ENCODE measurements at places on chromosomes 5 and 9.

DNA sequence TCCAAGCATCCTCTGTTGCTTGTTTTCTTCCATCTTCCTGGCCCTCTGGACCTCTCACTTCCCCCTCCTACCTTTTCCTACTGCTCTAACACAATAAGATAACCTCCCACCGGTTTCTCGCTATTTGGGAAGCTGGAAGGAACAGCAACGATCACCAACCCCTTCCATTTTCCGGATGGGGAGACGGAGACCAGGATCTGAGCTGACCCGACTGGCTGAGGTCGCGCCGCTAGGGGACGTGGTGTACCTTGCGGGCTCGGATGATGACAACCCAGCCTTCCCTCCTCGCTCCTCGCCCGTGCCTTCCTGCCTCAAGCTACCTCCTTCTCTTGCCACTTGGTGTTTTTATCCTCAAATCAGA, 1.9 kb downstream of the LPAR1 start:
- peaks cover 42% of the 10 kb centered on the region for H3K4me1 ChIP-seq
- H3K4me3 ChIP-seq: peak overlapping the region; percentile 85
- H3K27me3 ChIP-seq: peaks cover 37% of the 10 kb centered on the region
- H3K27ac ChIP-seq: no peak overlapping the region
- DNase-seq: peak; percentile 59

GRCh38 chr9:21097817-21098216, 20.1 kb upstream of the IFNB1 start:
- no peak for DNase-seq
- H3K36me3 ChIP-seq: no peaks in the 10 kb centered on the region
- H3K27ac ChIP-seq: no peak overlapping the region
- no peak overlapping the region for H3K4me3 ChIP-seq

GRCh38 chr5:16152601-16153568, 26.7 kb downstream of the MARCHF11 start:
- H3K27ac ChIP-seq: no peak overlapping the region
- DNase-seq: no peak
- no peaks in the 10 kb centered on the region for H3K36me3 ChIP-seq
- peaks cover 3% of the 10 kb centered on the region for H3K27me3 ChIP-seq

- H3K4me1 ChIP-seq: no peaks in the 10 kb centered on the region
- no peak overlapping the region for H3K27ac ChIP-seq
- no peaks in the 10 kb centered on the region for H3K36me3 ChIP-seq
- H3K4me3 ChIP-seq: no peak overlapping the region
- no peaks in the 10 kb centered on the region for H3K27me3 ChIP-seq
- DNase-seq: no peak
Observed at GRCh38 chr5:166637295-166637694, 1654.2 kb upstream of the WWC1 start.

DNA sequence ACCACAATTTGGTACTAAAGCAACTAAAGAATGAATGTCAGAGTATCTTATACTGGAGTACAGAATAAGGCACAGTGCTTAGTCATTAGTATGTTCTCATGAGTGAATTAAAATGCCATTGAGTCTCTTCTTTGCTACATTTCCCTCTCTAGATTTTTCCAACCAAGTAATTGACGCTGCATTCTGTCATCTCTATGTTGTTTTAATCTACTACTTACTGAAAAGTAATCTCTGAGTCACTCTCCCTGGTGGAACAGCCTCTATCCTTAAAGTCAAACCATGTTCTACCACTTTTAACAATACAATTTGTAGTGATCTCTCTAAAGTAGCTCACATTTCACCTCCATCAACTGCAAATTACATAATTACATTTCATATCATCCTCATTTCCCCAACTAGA, 495.1 kb downstream of the CDH18 start:
- no peak overlapping the region for H3K27ac ChIP-seq
- H3K4me1 ChIP-seq: no peaks in the 10 kb centered on the region
- H3K27me3 ChIP-seq: peaks cover 3% of the 10 kb centered on the region
- no peak overlapping the region for H3K4me3 ChIP-seq
- no peaks in the 10 kb centered on the region for H3K36me3 ChIP-seq

DNA sequence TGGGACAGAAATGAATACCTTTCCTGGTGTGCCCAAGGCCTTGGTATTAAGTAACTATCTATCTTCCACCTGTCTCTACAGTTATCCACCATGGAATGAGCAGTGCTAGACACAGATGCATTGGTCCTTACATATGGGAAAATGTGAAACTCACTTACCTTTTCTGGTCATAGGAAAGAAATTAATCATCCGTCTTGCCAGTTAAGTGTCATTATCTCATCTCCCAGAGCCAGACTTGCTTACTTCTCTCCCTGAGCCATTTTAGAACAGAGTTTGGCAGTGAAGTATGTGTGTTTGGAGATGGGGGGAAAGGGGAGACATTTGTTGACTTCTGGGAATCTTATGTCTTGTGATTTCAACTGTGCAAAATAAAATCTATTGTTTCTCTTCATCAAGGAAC, 1211.0 kb upstream of the CDH6 start:
- peaks cover 8% of the 10 kb centered on the region for H3K27me3 ChIP-seq
- H3K27ac ChIP-seq: no peak overlapping the region
- no peak overlapping the region for H3K4me3 ChIP-seq
- H3K4me1 ChIP-seq: no peaks in the 10 kb centered on the region

DNA sequence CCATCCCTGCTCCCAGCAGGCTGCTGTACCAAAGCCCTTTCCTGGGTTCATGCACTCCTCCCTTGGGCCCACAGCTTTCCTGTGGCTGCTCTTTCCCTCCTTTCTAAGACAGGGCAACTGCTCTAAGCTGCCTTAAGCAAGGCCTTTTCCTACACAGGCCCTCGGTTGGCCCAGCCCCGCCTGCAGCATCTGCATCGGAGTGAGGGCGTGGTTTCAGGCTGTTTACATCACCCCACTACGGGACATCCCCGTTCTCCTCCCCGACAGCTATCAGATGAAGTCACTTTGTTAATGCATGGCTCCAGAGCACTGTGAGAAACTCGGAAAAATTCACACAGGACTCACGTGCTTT, 3.4 kb downstream of the DPH7 start:
- peaks cover 24% of the 10 kb centered on the region for H3K4me1 ChIP-seq
- peaks cover 2% of the 10 kb centered on the region for H3K27me3 ChIP-seq
- peak overlapping the region; percentile 25 for H3K27ac ChIP-seq
- no peak for DNase-seq
- no peak overlapping the region for H3K4me3 ChIP-seq

DNA sequence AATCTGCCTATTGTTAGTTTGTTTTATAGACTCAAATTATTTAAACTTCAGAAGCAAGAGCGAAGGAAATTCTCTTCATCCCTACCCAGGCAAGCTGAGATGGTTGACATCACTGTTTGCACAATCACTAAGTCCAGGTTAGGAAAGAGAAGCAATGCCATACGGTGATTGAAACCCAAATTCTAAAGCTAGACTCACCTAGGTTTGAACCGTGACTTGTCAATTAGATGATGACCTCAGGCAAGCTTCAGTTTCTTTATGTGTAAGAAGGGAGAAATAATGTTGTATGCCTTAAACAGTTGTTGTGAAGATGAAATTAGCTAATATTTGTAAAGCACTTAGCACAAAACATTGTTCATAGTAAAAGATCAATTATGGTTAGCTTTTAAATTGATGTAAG, 96.5 kb upstream of the ANKRD55 start:
- no peak overlapping the region for H3K4me3 ChIP-seq
- peaks cover 7% of the 10 kb centered on the region for H3K36me3 ChIP-seq
- H3K27me3 ChIP-seq: peaks cover 2% of the 10 kb centered on the region
- no peak overlapping the region for H3K27ac ChIP-seq
- peaks cover 35% of the 10 kb centered on the region for H3K4me1 ChIP-seq

GRCh38 chr9:16407617-16408016, 462.9 kb downstream of the BNC2 start:
- H3K36me3 ChIP-seq: peaks cover 9% of the 10 kb centered on the region
- no peak for DNase-seq
- peaks cover 3% of the 10 kb centered on the region for H3K27me3 ChIP-seq
- peaks cover 26% of the 10 kb centered on the region for H3K4me1 ChIP-seq

DNA sequence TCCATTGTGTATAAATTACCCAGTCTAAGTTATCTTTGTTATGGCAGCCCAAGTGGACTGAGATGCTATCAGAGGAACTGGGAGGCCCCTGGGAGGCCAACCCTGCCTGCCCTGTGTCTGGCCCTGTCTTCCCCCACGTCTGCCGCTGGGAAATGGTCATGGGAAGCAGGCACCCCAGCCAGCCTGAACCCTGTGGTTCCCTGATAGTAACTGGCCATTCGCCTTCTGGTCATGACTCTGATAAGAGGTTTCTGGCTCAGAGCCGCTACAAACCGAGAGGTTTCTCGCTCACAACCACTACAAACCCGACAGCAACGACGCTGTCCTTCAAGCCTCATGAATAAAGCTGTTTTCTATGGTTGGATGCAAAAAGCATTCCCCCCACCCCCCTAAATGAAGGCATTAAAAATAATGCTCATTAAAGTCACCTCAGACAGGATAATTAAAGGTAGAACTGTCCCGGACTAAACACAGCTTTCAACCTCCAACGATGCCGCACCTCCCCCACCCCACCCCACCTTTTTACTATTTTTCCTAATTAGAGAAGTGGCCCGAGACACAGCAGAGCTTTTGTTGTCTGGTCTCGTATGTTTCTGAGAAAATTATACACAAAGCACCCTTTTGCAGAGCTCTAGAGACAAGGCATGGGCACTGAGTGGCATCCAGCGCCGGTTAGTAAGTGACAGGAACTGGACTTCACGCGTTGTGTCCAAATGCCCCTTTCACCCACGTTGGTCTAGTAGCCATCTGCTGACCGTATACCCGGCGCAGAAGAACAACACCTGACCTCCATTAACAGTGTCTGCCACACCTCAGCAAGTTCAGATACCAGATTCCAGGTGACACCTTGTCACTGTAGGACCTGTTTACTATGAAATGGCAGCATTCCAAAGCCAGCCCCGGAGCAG, 140.8 kb downstream of the COL23A1 start:
- H3K4me3 ChIP-seq: no peak overlapping the region
- peak overlapping the region; percentile 59 for H3K27ac ChIP-seq
- peaks cover 10% of the 10 kb centered on the region for H3K36me3 ChIP-seq
- peaks cover 27% of the 10 kb centered on the region for H3K4me1 ChIP-seq
- no peak for DNase-seq

DNA sequence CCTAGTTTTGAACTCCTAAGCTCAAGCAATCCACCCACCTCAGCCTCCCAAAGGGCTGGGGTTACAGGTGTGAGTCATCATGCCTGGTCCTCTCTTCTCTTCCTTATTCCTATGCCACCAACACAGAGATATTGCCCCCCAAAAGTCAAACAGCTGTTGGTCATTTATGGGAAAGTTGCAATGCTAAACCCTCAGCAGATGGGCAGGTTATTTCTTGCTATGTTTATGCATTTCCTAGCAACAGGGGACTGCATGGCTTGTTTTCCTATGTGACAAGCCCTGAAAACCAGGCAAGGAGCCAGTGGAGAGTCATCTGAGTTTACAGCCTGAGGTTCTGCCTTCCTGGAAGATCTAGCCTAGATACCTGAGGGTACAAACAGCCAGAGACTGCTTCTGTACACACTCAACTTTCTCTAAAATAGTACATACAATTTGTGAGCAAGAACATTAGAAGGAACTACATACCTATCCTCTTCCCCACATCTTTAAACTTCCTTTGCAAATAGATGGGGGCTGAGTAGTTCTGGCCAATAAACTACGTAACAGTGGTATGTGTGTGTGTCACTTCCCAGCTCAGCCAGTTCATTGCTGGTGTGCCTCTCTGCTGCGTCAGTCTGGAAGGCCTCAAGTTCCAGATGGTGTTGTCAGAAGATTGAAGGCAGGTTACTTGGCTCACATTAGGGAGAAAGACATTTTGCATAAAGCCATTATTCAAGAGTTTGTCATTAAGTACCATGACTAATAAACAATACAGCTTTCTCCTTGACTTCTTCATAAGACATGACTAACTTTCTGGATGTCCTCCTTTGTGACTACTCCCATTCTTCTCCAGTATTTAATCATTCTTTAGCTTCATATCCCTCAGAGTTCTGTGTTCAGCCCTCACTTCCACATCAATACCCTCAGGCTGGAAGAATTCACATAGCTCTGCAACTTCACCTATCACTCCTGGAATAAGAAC, 65.3 kb downstream of the CSNK1A1 start:
- no peak overlapping the region for H3K27ac ChIP-seq
- H3K36me3 ChIP-seq: no peaks in the 10 kb centered on the region
- H3K4me3 ChIP-seq: no peak overlapping the region
- DNase-seq: no peak

DNA sequence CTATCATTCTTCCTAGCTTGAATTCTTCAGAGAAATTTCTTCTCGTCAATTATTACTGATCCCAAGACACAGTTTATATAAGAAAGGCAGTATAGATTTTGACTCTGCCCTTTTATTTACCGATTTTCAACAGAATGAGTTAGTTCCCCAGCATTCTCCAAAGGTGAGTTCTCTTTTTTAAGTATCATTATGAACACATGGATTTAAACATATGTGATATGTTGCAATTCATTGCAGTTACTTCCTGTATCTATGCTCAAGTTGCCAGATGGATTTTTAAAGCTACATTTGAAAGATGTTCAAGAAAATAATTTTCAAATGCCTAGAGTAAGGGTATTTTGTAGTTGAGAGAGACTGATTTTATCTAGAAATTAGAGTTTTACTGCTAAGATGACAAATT, 8.4 kb downstream of the WDR41 start:
- H3K4me3 ChIP-seq: no peak overlapping the region
- no peaks in the 10 kb centered on the region for H3K4me1 ChIP-seq
- H3K36me3 ChIP-seq: peaks cover 64% of the 10 kb centered on the region
- no peak overlapping the region for H3K27ac ChIP-seq
- DNase-seq: no peak

- H3K27ac ChIP-seq: no peak overlapping the region
- peaks cover 5% of the 10 kb centered on the region for H3K27me3 ChIP-seq
- DNase-seq: no peak
- no peaks in the 10 kb centered on the region for H3K36me3 ChIP-seq
- no peak overlapping the region for H3K4me3 ChIP-seq
Observed at GRCh38 chr5:155394727-155395126, 381.2 kb downstream of the KIF4B start.

DNA sequence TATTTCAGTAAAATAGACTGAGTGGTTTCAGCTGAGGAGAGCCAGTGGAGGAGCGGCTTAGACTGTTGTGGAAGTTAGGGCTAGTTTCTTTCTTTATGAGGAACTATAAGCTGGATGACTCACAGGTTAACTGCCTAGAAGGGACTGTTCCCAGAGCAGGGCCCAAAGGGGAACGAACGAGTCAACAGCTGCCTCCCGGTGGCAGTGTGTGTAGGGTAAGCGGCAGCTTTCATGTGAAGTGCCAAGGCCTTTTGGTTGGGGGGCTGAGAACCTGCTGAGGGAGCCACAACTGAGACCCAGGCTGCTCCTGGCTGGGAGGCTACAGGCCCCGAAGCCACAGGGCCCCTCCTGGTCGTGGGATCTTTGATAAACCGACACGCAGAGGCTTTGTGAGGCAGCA, 7.0 kb downstream of the SQSTM1 start:
- H3K27ac ChIP-seq: peak overlapping the region; percentile 85
- peaks cover 20% of the 10 kb centered on the region for H3K4me1 ChIP-seq
- H3K27me3 ChIP-seq: no peaks in the 10 kb centered on the region
- no peak for DNase-seq
- H3K4me3 ChIP-seq: no peak overlapping the region

- DNase-seq: peak; percentile 31
- H3K27ac ChIP-seq: peak overlapping the region; percentile 97
- H3K27me3 ChIP-seq: no peaks in the 10 kb centered on the region
- peak overlapping the region; percentile 99 for H3K4me3 ChIP-seq
- peaks cover 48% of the 10 kb centered on the region for H3K4me1 ChIP-seq
- peaks cover 24% of the 10 kb centered on the region for H3K36me3 ChIP-seq
Observed at GRCh38 chr9:128882677-128883603, 1.0 kb downstream of the LRRC8A start.

GRCh38 chr9:79477955-79478771, 93.6 kb upstream of the TLE4 start:
- peaks cover 30% of the 10 kb centered on the region for H3K4me1 ChIP-seq
- peaks cover 3% of the 10 kb centered on the region for H3K36me3 ChIP-seq
- DNase-seq: peak; percentile 23
- peaks cover 2% of the 10 kb centered on the region for H3K27me3 ChIP-seq
- no peak overlapping the region for H3K27ac ChIP-seq
- H3K4me3 ChIP-seq: no peak overlapping the region
